H54 (cell line): ENCODE measurements at places on chromosomes 6 and 20.

DNA sequence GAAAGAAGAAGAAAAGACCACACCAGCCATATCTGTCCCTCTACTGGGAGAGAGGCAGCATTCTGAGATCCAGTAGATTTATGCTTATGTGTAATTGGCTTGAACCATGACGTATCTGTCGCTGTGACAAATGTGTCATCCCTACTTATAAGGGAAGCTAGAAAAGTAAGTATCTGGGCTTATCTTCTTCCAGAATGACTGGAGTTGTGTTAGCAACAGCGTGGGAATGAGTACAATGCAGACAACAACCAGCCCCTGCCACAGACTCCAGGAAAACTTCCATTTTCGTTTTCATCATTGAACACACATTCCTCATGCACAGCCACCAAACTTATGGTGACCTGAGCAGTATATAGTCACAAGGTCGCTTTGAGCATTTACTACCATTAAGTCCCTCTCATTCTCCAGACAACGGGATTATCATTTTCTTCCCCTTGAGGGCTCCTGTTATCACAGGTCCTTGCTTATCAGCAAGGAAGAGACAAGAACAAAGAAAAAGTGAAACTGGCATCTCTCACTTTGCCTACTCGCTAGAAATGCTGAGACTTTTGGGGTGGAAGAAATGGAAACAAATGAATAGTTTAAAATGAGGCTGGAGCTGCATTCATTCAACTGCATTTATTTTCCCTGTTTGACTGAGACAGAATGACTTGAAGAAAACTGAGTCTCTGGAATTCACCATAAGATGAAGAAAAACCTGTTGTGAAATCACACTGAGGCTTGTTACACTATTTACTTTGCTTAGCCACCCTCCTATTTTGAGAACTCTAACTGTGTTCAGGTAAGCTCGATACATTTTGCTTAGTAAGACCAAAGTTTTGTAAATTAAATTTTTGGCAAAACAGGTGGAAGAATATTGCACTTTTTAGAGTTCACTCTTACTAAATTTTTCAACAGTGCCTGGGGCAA, 149.3 kb upstream of the FOXQ1 start:
- DNase-seq, result no peak

GRCh38 chr20:17202673-17203072, 24.2 kb upstream of the PCSK2 start:
- DNase-seq, result no peak

- DNase-seq, result no peak
Observed at GRCh38 chr6:167157414-167157813, 366 bp downstream of the GPR31 start.

DNA sequence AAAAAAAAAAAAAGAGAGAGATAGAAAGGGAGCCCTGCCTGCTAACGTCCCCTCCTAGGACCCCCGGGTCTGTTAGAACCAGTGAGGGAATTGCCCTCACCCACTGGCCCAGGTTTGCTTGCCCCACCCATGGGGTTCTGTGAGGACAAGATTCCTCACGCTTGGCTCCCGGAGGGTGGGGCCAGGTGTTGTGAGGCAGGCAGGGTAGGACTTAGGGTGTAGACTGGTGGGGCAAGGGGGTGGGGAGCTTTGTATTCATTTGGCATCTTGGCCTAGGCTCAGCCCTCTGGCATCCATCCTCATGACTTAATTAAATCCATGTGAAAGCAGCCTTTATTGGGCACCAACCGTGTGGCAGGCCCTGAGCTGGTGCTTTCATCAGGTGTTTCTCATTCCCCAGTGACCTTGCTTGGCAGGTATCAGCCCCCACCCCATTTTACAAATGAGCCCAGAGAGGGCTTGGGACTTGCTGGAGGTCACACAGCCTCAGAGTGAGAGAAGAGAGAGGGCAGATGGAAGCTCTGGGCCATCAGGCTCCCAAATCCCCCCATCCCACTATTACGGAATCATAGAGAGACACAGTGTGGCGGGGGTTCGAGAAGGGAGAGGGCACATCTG, 19.0 kb downstream of the RAB44 start:
- DNase-seq, result no peak

- peak; percentile 70 for DNase-seq
Observed at GRCh38 chr20:46027245-46027853, 1.7 kb upstream of the SLC12A5 start.

GRCh38 chr6:1834207-1834606, 224.5 kb downstream of the FOXC1 start:
- DNase-seq, result no peak

- no peak for DNase-seq
Observed at GRCh38 chr6:27441001-27441400, 31.9 kb downstream of the ZNF184 start.

- no peak for DNase-seq
Observed at GRCh38 chr20:42150230-42150629, 532.1 kb upstream of the CHD6 start.

GRCh38 chr6:11711003-11711983, 67.3 kb downstream of the ADTRP start:
- DNase-seq, result no peak

DNA sequence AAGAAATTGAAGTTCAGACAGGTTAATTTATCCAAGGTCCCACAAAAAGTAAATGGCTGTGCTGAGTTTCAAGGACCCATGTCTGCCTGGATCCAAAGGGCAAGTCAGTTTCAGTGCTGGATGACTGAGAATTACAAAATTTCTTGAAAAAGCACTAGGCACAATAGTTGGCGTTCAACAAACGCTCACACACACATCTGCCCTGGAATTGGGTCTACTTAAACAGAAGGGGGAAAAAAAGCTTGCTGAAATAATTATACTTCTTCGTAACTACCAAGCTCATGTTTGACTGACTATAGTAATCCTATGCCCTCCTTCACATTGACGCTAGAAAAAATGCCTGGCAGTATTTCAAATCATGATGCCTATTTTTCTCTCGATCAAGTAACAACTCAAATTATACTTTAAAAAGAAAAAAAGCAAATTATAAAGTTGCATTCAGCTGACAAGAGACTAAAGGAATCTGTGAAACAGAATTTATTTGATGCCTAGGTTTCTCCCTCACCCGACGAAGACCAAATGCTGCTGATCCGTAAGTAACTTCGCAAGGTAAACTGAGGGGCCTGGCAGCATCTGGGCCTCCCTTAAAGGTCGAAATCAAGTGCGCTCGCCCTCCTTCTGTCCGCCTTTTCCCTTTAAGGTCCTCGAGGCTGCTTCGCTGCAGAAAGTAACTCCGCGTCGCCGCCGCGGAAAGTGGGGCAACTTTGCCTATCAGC, 650 bp upstream of the CD2AP start:
- DNase-seq, result no peak

GRCh38 chr20:46399401-46399800, 7.0 kb downstream of the ELMO2 start:
- no peak for DNase-seq

GRCh38 chr20:50455656-50456451, 54.3 kb upstream of the PTPN1 start:
- DNase-seq, result no peak

DNA sequence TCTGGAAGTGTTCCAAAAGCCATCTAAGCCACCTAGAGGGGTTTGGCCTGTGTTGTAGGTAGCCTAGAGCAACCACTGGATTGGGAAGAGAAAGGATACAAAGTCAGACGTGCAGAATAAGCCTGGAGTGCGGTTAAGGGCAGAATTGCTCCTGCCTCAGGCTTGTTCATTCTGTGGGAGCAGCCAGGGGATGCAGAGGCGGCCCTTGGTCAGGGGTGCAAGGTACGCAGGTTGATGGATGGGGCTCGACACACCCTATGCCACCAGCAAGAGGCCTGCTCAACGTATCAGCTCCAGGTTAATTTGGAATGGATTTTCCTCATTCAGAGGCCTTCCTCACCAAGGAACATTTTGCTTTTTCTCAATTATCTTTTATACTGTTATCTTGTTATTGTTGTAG, 129.8 kb downstream of the SLC23A2 start:
- no peak for DNase-seq

DNA sequence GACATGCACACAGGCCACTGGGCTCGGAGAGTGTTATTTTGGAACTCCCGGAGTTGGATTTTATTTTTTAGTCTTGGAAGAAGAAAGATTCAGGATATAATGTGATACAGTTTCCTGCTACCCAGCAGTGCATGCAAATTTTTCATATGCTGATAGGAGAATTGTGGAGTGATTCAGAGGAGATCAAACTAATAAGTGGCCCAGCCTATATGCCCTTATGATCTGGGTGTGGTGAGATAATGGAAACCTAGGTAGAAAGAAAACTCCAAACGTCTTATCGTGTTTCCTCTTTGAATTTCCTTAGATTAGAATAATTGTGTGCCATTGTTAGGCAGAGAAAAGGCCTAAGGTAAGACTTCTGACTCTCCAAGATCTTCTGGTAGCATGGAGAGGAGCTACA, 401.2 kb upstream of the BTBD3 start:
- DNase-seq, result no peak

- no peak for DNase-seq
Observed at GRCh38 chr6:160775792-160776580, 73.9 kb downstream of the PLG start.

GRCh38 chr6:116254297-116255056, 602 bp upstream of the TSPYL4 start:
- no peak for DNase-seq

DNA sequence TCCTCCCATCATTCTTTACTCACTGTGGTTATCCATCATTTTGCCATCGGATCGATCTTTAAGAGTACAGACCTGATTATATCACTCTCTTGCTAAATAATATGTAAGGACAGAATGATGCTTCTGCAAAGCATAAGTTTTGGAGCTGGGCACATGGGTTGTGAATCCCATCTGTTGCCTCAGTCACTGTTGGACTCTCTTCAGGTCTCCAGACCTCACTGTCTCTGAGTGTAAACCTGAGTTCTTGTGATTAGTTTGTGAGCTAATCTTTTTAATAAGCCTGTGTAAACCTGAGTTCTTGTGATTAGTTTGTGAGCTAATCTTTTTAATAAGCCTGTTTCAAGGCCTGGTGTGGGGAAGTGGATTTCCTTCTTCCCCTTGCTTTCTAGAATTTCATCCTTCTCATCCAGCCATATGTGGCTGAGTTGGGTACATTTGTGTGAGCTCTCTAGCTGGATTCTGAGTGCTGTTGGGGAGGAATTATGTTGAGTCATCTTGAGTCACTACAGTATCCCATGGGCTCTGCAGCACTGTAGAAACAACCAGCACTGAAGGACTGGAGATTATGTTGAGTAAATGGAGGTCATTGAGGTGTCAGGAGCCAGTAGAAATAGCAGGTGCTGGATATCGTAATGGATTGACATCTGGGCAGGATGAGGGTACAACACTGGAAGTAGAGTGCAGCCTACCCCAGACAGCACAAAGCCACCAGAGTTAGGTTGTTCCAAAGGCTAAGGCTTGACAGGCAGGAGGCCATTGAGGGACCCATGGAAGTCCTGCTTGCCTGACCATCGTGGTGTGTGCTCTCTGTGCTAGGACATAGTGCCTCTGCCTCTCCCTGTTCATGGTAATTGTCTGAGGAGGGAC, 52.4 kb downstream of the SCAND1 start:
- peak; percentile 76 for DNase-seq
